Activated naive CD4-positive, alpha-beta T cell treated with anti-CD3 and anti-CD28 coated beads, Interleukin-2, amount 50 U/mL, for 72 hours (primary cell): ENCODE measurements at places on chromosomes 5 and 9. TPM values are rescaled to one million over a fixed set of nuclear protein-coding genes. Genes with fewer than 3 reads are reported as not detected.
A peak's percentile ranks its signal among the peaks of the same experiment; 100 is the strongest.

- DNase-seq, result no peak
These were observed 38.1 kb downstream of the CRHBP start for GRCh38 chr5:76990899-76991459.

DNA sequence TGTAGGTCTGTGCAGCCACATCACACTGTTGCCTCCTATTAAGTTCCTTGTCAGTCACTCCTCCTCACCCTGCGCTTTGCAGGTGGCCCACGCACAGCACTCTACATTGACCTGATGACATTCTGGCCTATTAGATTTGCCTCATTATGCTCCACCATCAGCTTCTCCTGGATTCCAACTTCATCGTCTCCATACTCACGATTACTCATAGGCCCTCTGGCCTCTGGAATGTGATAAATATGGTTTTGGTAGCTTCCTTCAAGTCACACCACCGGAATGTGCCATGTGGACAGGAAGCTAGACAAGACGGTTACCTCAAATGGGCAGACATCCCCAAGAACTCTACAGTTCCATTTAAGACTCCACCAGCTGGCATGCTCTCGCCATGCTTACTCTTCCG is 158.0 kb upstream of the LHFPL2 start:
- DNase-seq, result no peak

UGT3A1 gene
- not detected for total RNA-seq

DNA sequence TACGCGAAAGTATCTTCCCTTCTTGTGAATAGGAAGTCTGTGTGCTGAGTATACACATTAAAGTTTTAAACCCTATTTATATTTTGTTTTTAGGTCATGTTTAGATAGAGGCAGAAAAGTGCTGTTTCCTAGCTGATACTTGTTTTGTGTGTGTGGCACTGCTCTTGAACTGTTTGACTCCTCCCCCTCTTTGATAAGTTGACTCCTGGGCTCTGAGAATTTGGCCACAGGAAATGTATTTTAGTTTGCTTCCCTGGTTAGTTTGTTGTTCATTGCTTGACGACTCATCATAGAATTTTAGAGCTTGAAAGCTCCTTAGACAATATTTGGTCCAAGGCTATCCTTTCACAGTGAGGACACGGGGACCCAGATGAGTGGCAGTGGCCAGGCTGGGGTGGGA is 2.0 kb upstream of the CDC14B start:
- DNase-seq, result no peak

GRCh38 chr5:138354387-138354786 is 1.9 kb downstream of the KDM3B start:
- DNase-seq, result no peak

DNA sequence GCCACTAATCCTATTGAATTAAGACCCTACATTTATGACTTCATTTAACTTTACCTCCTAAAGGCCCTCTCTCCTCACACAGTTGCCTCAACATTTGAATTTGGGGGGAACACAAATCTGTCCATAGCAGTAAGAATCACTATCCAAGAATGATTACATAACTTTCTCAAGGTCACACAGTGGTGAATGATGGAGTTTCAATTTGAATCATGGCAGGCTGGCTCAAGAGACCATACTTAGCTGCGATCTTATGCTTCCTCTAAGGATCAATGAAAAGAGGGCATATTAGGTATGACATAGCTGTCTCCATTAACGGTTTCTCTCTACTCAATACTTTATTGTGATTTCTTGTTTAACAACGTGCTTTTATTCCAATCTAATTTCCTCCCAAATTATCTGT is 44.1 kb upstream of the PDE4D start:
- DNase-seq, result no peak

GRCh38 chr5:149762958-149763630 is 33.0 kb downstream of the PPARGC1B start:
- DNase-seq, result no peak

GRCh38 chr5:79008362-79008761 is 23.3 kb upstream of the ARSB start:
- no peak for DNase-seq

DNA sequence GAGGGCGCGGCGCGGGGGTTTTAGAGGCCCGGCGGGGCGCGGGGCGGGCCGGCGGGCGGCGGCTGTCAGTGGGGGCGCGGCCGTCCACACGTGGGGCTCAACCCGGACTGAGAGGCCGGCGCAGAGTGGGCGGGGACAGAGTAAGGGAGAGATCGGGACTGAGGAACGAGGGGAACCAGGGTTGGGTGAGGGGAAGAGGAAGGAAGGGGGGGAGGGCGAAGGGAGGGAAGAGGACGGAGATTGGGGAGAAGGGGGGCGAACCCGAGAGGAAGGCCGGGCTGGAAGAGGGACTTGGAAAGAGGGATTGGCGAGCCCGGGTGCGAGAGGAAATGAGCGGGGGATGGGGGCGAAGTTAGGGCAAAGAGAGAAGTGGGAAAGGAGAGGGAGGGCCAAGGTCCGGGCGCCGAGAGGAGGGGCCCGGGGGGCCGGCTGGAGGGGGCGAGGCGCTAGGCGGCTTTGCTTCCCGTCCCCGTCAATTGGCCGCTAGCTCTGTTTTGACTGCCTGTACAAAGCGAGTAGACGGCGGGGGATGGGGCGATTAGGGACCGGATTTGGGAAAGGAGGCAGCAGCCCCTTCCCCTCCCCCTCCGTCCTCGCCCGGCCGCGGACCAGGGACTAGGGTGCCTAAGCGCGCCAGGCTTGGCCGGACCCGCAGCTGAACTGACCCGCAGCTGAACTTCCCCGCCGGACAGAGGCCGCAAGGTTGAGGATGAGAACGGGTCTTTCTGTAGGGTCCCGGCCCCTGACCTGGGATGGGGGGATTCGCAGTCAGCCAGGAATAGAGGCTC is 399 bp upstream of the FBN2 start:
- DNase-seq, result no peak

- peak; percentile 60 for DNase-seq
These were observed 3.2 kb upstream of the NFX1 start for GRCh38 chr9:33287087-33287490.

GRCh38 chr5:116229131-116229689 is 144.4 kb downstream of the COMMD10 start:
- no peak for DNase-seq

SPINK6 gene
- not detected for total RNA-seq

GRCh38 chr5:9559965-9560364 is 14.1 kb upstream of the SEMA5A start:
- no peak for DNase-seq

DNA sequence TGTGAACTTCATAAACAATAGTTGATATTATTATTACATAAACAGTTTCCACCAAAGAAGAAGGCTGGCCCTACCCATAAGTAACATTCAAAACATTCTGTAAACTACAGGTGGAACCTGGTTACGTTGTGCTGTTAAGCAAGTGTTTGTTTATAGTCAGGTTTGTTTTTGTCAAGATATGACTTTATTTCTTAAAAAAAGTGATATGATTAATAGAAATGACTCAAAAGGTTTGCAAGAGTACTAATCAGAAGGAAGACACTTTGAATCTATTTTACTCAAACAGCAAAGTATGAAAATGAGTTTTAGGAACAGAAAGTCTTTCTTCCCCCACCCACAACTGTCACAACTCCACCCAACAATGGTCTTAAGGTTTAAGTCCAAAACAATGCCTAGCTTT is 220.8 kb downstream of the PLK2 start:
- no peak for DNase-seq

IFNA2 gene
- not detected for total RNA-seq

DNA sequence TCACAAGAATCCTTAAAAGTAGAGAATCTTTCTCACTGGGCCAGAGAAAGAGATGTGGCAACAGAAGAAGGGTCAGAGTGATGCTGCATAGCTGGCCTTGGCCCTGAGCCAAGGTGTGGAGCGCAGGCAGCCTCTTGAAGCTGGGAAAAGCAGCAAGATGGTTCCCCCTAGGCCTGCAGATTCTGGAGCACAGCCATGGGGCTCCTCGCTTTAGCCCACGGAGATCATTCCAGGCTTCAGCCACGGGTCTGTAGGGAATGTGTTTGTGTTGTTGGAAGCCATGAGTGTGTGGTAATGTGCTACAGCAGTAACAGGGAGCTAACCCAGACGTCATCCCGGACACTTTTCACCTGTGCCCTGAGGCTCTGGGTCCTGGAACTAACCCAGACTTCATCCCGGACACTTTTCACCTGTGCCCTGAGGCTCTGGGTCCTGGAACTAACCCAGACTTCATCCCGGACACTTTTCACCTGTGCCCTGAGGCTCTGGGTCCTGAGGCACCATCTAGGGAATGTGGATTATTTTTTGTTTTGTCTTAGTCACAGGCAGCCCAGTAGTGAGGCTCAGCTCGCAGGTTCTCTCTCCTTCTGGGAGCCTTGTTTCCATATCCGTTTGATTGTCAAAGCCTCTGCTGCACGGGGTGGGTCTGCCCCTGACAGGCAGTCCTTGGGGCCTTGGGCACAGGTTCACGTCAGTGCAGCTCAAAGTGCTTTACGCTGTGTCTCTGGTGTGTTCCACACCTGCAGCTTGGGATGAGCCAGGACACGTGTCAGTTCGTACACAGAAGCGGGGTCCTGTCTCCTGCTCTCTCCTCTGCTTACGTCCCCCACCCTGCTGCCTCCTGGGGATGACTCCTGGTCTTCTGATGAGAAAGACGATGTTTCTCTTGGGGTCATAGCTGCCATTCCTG is 56.3 kb upstream of the EXOC3 start:
- no peak for DNase-seq

DNA sequence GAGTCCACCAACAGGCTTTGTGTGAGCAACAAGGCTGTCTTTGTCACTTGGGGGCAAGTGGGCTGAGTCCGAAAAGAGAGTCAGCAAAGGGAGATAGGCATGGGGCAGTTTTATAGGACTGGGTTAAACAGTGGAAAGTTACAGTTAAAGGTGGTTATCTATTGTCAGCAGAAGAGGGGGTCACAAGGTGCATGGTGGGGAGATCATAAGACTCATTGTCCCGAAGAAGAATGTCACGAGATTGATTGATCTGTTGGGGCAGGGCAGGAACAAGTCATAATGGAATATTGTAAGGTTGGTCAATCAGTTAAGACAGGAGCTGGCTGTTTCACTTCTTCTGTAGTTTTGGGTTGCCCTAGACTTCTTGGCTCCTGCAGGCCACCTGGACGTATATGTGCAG is 7.6 kb upstream of the HMGCS1 start:
- no peak for DNase-seq

PRDM9 gene
- not detected for total RNA-seq

DNA sequence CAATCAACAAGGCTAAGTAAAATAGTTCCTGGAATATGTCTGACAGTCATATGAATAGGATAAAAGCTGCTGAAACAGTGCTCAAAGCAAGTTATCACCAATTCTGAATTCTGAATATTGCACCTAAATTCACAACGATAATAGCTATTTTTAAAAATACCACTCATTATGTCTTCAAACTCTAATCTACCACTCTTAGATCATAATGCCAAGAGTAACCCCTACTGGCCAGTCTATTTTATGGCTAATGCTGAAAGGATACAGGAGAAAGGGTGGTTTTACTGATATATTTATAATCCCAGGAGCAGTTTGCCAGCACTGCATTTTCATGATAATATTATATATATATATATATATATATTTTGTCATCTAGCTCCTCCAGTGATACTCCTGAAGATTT is 232.8 kb downstream of the PDE4D start:
- DNase-seq, result no peak

CNTLN gene
- 0.91 TPM for total RNA-seq

SMIM33 gene
- total RNA-seq, result 0.11 TPM

FBXW11 gene
- 41.7 TPM for total RNA-seq

DNA sequence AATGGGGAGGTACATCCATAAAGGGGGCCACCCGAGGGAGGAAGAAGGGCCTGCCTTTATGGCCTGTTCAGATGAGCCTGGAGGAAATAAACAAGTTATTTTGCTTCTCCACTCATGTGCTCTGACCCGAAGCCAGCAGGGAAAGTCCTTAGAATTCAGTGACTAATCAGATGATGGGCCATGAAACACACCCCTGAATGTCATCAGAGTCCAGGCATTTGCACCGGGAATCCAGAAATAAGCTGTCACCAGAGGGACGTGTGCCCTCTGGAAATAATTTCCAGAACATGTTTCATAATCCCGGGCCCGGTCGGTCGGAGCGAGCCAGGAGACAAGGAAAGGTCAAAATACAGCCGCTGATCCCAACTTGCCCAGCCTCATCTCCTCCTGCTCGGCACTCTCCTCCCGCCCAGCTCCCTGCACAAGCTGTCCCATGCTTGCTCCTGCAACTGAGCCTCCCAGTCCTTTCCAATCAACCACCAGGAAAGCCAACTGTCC is 73.6 kb upstream of the ZNF622 start:
- DNase-seq, result no peak

FEM1C gene
- total RNA-seq, result 13.7 TPM

DNA sequence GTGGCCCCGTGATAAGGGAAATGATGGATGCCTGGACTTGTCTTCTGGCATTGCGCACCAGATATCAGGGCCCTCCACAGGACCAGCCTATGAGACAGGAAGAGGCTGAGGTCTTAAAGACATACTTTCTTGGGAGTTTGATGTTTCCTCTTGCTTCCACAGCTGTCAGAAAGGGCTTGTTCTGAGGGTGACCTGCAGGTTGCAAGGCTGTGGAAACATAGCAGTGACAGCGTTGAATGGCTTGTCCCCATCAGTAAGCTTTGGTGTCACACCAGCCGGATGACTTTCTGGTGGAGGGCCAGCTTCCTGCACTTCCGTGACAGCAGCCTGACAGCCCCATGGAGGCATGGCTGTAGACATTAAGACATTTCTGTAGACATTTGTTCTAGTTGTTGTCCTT is 143.2 kb downstream of the C9orf152 start:
- no peak for DNase-seq

NEUROG1 gene
- not detected for total RNA-seq

GRCh38 chr5:151682751-151683331 is 3.9 kb downstream of the SPARC start:
- DNase-seq, result no peak

DNA sequence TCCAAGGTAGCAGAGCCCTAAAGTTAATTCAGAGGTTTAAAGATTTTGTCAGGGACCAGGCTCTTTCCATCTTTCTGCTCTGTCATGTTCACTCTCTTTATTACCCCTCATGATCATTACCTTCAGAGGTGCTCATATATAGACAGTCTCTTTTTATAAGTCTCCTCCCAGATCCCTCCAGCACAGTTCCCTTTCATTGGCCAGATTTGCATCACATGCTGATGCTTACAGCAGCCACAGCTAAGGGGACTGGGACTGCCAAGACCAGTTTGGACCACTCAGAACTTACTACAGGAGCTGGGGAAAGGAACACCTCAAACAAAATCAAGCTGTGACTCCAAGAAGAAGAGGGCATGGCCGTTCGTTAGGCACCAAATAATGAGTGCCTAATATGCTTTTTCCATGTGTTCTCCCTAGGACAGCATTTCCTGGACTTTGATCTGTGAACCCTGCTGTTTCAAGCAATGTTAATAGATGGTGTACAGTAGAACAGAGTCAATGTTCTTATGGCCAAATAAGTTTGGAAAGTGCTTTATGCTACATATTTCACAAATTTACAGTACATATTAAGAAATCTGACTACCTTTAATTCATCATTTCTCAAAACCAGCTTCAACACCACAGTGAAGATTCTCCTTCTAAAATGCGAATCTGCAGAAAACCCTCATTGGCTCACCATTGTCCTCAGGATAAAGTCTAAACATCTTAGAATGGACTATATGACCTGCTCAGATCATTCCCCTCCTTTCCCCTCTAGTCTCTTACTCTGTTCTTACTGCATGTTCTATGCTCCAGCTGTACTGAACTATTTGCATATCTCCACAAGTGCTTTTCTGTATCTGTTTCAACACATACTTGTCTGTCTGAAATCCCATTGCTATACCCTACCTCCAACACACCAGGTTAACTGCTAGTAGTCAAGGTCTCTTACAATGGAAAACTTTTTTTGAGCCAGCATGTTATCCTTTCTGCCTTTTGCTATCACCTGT is 3.4 kb downstream of the C5orf58 start:
- DNase-seq, result no peak

CCL21 gene
- not detected for total RNA-seq

- DNase-seq, result no peak
These were observed 140.1 kb upstream of the MOCS2 start for GRCh38 chr5:53249529-53250200.

ZNF367 gene
- total RNA-seq, result 17.7 TPM

UBLCP1 gene
- 24.0 TPM for total RNA-seq
